ENCODE measurements at places on chromosomes 5 and 9.

DNA sequence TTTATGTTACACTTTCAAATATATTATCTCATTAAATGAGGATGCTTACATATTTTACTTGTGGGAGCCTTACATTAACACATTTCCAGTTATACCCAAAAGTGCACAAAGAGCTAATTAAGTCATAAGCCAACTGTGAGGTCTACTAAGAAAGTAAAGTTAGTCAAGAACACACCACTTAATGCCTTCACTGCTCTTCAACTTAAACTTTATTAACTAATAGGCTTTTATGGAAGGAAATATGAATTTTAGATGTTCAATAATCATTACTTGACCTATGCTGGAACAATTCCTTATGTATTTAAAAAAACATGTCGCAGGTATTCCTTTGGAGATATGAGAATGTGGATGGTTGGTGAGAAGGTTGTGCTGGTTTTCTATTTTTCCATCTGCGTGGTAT is 3.4 kb downstream of the ST8SIA4 start:
- no peak for DNase-seq

GRCh38 chr9:113999256-114000062 is 78.6 kb downstream of the AMBP start:
- DNase-seq: no peak

- no peak for DNase-seq
Observed at GRCh38 chr9:94139672-94140417, 55.6 kb downstream of the PTPDC1 start.

GRCh38 chr5:111865356-111865755 is 108.4 kb upstream of the NREP start:
- DNase-seq: no peak

- no peak for DNase-seq
Observed at GRCh38 chr9:9913276-9913832, 699.4 kb downstream of the PTPRD start.

DNA sequence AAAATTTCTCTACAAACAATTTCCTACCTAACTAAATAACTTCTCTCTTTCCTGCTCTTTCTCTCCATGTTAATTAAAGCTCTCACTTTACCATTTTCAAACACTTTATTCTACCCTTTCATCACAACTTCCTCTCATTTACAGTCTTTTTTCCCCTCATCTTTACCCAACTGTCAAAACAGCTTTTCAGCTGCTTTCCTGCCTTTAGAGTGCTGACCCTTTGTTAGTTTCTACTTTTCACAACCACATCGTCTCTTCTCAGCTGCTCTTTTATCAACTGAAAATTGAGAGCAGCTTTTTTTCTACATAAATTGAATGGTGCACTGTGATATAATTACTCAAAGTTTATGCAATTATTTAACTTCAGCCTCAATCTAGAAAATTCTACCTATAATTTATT is 3.1 kb upstream of the HOMER1 start:
- no peak for DNase-seq

- no peak for DNase-seq
Observed at GRCh38 chr5:157550663-157551062, 24.9 kb downstream of the ADAM19 start.

DNA sequence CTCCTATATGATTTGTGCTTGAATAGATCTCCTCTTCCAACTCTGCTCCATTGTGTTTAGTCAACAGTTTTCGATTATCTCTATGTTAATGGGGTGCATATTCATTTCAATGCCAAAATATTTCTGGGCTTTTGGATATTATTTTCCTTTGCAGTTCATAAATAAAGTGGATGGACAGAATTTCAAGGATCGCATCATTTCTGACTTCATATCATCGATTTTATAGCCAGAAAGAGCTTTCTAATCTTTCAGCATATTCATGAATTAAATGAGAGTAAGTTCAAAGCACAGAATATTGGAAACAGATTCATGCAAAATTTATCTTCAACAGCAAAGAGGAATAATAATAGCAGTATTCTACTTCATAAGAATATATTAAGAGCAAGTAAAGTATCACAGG is 60.0 kb upstream of the MINAR2 start:
- DNase-seq: no peak

DNA sequence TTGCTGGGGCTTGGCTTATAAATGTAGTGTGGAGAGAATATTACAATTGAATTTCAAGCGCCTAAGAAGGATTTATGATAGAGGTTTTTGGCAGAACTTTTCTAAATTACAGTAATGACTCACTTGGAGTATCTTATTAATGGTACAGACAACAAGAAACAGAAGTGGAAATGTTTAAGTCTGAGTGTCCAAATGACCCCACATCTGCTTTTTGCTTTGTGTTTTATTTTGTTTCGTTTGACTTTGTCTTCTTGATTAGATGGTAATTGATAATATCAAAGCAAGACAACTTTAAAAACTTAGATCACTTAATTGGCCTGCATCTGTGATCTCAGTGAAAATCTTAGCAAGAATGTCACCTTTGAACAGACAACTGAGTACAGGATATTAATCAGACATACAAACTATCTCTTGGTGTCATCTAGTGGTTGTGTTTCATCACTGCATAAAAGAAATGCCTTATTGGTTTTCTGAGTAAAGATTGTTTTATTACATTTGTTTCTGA is 577.4 kb downstream of the ISL1 start:
- no peak for DNase-seq

GRCh38 chr5:122162100-122162638 is 32.8 kb downstream of the ZNF474 start:
- no peak for DNase-seq

- no peak for DNase-seq
Observed at GRCh38 chr9:292915-293314, 78.2 kb downstream of the DOCK8 start.

DNA sequence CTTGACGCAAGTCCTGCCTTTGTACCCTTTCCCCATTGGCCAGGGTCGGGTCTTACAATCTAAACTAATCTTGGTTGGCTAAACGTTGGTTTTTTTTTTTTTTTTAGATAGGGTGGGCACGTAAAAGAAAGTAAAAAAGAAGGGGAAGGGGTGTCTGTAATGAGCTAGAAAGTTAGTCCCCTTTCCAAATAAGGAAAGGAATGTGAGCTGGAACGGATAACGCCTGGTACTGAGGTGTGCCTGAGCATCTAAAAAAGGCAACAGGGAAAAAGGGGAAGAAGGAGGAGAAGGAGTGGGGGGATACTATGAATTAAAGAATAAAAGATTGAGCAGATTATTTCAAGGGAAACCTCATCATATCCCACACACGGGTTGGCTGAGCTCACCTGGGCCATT is 66.2 kb upstream of the IL17B start:
- DNase-seq: no peak

GRCh38 chr5:172151661-172152210 is 36.3 kb downstream of the STK10 start:
- no peak for DNase-seq

DNA sequence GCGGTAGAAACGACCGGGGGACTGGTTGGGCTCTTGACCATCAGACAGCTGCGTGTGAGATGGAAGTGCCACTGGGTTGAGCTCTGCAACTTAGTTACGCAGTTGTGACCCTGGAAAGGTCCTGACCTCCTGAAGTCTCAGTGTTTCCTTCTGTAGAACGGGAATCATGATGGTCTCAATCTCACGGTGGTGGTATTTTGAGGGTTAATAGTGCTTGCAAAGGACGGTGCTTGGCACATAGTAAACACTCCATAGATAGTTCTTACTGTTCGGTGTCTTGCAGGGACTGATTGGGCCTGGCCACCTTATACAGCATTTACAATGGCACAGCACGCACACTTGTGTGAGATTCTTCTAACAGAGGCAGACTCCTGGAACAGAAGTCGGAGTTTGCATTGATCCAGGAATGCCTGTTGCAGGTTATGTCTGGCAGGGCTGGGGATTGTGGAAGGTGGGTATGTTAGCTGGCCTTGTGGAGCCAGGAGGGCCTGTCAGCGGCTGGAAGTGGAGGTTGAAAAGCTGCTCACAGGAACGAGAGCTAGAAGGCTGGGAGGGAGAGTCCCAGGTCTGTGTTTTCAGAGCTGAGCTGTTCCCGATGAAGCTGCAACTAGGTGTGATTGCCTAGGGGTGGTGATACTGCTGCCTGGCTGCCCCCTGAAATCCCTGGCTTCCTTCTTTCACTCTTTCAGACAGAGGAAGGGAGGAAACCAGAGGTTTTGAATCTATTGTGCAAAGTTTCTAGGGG is 962 bp upstream of the TXN start:
- DNase-seq: no peak
